ENCODE measurements at places on chromosomes 3 and 15. TPM values are rescaled to one million over a fixed set of nuclear protein-coding genes. Genes with fewer than 3 reads are reported as not detected.

The RGMA gene
- total RNA-seq = 16.5 TPM

The CHRFAM7A gene
- 3.5 TPM for total RNA-seq

DNA sequence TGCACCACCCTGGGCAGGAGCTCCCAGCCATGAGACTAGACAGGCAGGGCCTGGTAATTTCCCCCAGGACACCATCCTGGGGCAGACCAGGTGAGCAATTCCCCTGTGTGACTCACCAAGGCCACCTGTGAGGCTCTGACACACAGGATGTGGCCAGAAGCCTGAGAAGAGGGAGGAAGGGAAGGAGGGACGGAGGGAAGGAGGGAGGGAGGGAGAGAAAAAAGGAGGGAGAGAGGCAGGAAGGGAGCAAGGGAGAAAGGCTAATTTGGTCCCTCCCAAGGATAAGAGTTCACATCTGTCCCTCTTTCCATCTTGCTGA is 25.9 kb downstream of the WNT7A start:
- no peak for DNase-seq

The IDH3A gene
- total RNA-seq = 105 TPM

DNA sequence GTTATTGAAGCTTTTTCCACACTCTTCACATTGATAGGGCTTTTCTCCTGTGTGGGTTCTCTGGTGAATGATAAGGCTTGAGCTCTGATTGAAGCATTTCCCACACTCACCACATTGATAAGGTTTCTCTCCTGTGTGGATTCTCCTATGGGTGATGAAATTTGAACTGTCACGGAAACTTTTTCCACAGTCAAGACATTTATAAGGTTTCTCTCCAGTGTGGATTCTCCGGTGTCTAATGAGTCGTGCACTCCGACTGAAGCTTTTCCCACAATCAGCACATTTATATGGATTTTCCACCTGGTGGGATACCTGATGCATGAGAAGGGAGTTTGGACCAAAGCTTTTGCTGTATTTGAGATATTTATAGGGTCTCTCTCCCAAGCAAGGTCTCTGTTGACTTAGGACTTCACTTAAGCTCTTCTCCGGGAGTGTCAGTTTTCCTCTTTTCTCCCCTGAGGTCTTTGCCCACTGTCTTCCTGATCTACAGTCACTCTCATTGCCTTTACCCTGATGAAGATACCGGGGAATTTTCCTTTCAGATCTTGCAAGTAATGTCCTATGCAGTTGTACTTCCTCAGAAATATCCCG is 9.4 kb downstream of the ZSCAN29 start:
- DNase-seq = no peak

The EXD1 gene
- total RNA-seq = not detected

- DNase-seq = no peak
Measured at GRCh38 chr15:72382146-72382545, 6.3 kb upstream of the HEXA start.

GRCh38 chr3:194277104-194277785 is 73.9 kb downstream of the CPN2 start:
- DNase-seq = peak; percentile 88

DNA sequence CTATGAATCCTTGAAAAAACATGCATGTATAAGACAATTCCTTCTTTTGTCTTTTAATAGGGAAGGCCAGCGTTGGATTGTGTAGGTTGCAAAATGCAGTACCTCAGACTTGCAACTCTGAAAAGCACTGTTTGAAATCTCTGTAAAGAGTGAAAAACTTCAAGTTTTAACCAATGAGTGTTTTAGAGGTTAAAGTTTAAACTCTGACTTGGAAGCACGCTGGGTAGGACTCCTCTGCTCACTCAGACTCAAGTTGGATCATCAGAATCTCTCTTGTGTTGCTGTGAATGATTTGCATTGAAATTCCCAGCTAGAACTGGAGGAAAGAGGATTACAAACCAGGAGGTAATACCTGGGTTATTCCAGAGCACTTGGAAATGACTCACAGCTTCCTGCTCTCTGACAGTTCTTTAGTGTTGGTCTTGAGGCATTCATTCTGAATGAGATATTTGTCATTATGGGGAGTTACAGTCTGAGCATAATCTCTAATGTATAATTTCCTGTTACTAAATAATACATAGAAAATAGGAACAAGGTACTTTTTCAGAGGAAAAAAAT is 49.1 kb downstream of the PLS1 start:
- DNase-seq = no peak

DNA sequence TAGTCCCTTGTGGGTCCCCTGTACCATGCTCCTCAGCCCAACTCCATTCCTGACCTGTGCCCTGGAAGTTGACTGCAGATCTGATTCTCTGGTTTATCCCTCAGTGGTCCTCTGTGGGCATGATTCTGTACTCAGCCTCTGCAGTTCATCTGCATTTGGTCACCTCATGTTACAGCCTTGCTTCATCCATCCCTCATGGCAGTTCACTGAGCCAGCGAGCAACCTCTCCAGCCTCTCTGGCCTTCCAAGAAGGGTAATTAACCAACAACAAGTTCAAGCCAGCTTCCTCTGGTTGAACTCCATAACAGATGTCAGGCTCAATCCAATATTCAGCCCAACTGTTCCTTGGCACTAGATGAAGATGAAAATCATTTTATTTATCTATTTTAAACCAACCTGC is 509.5 kb downstream of the NTRK3 start:
- DNase-seq = no peak

- DNase-seq = no peak
Measured at GRCh38 chr3:120528163-120528562, 68.0 kb upstream of the NDUFB4 start.

The LINS1 gene
- 9.4 TPM for total RNA-seq

DNA sequence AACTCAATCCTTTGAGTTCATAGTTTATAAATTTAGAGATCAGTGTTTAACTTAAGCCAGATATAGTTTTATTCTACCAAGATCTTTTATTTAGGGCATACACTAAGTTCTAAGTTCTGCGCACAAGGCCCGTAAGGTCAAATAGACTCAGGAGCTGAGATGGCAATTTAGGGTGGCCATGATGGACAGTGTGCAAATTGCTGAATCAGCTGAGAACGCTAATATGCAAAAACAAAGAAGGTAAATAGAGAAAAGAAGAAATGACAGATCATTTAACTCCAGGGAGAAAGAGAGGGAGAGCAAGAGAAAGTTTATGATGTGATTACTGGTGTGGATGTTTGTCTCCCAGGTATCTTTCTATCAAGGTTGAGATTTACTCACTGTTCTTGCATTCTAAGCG is 678.5 kb downstream of the OTOL1 start:
- no peak for DNase-seq

DNA sequence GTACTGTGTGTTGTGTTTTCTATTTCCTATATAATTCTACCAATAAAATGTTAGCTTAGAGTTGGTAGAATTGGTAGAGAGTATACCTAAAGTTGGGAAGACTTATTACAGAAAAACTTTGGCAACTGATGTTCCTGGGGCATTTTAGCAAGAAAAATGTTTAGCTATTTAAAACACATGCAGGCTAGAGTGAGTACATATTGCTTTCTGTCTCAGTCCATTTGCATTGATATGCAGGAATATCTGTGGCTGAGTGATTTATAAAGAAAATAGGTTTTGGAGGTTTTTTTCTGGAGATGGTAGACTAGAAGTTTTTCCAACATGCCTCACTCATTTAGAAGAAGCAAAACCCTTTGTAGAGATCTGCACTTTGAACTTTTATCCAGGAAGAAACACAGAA is 30.4 kb upstream of the OR5K1 start:
- no peak for DNase-seq

The WWTR1 gene
- 65.9 TPM for total RNA-seq

GRCh38 chr15:35696767-35697231 is 150.8 kb upstream of the DPH6 start:
- DNase-seq = no peak

GRCh38 chr3:42174679-42175385 is 83.7 kb downstream of the TRAK1 start:
- no peak for DNase-seq

- peak; percentile 67 for DNase-seq
Measured at GRCh38 chr15:66931768-66932633, 133.4 kb upstream of the SMAD3 start.

The ARPC4 gene
- total RNA-seq = 151 TPM

- no peak for DNase-seq
Measured at GRCh38 chr15:69328080-69328479, 29.4 kb downstream of the PAQR5 start.

The ALDH1L1 gene
- 105 TPM for total RNA-seq

DNA sequence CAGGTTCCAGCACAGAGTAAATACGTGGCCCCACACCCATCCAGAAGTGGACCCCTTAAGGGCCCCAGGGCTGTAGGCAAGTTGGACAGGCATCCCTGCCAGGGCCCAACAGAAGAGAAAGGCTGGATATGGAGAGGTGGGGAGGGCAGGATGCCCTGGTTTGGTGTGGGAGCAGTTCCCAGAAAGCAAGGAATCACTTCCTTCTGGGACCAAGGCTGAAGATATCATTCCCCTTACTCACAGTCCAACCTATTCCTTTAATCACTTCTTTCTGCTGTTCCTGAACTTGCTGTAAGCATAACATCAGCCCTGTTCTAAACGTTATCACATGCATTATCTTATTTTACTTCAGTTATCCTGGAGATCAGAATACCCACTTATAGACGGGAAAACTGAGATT is 6.1 kb upstream of the MESP2 start:
- no peak for DNase-seq

DNA sequence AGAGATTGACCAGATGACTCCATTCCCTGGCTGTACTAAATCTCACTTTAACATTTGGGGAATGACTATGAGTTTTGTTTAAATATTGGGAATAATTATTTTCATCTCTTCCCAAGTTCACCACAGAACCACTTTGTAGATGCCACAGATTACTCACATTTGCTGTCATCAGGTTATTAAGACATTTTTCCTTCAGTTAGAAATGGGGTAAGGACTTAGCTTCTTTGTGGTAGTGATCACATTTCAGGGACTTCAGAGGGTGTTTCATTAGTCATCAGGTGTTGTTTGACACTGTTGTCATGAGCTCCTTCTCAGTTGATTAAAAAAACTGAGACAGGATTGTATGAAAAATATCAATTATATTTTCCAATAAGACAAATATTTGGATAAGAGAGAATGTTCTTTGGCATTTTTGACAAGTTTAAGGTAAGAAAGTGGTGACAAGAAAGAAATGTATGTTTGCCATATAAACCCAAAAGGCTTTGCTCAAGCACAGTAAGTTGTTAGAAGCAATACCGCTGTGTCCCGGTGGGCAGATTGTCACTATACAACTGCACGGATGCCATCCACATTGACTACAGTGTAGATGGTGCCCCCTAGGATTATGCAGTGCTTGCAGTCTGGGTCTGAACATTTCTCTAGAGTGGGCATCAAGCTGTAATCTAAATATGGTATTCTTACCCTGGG is 22.3 kb downstream of the FBXL2 start:
- no peak for DNase-seq

- no peak for DNase-seq
Measured at GRCh38 chr3:62184559-62184958, 188.8 kb downstream of the FEZF2 start.

All from mesenteric fat pad (tissue), 1 donor.